Naive thymus-derived CD4-positive, alpha-beta T cell (primary cell): ENCODE measurements at places on chromosomes 12 and 14.

GRCh38 chr12:45745861-45746277, 16.4 kb downstream of the ARID2 start:
- no peak for DNase-seq

DNA sequence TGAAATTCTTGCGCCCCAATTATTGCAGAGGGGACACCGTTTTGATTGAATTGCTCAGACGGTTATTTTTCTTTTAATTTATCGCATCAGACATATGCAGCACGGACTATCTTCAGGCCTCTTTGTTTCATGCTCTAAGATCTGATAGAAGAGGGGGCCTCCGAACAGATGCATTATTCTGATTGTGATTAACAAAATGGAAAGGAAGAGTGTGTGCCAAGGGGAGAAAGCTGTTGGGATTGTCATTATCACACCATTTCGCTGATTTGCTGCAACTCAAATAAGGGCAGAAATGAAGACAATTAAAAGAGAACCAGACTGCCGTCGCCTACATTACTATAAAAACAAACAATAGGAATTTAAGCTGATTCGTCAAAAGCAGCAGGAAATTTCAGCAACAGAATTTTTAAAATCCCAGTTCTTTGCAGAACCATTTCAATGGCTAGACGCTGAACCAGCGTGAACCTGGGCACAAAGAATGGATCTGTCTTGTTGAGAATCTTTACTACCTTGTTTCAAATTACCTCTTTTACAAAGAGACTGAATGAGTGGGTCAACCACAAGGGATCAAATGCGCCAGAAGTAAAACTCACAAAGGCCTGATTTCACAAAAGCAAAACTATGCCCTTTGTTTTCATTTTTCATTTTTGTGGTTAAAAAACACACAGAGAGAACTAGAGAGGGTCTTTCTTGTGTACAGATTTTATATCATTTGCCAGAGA, 30.6 kb downstream of the TMEM132D start:
- no peak for DNase-seq

DNA sequence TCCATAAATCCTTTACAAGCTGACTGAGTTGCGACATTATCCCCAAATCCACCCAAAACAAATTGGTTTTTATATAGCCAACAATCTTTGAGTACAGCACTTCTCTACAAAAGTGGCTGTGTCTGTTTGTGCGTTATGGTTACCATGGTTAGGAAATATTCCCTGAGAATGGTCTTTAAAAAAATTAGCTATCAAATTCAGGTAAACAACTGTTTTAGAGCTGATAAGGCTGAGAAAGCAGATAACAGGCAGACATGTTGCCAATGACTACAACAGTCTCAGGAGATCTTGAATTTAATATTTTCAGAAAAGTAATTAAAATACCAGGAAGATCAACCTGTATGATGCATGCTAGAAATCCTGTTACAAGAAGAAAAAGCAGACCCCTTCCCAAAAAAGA, 248.0 kb downstream of the RASSF9 start:
- DNase-seq, result no peak

GRCh38 chr12:9960590-9960989, 10.6 kb upstream of the CLEC12A start:
- no peak for DNase-seq

GRCh38 chr12:109892165-109892715, 7.8 kb upstream of the TCHP start:
- DNase-seq, result no peak

DNA sequence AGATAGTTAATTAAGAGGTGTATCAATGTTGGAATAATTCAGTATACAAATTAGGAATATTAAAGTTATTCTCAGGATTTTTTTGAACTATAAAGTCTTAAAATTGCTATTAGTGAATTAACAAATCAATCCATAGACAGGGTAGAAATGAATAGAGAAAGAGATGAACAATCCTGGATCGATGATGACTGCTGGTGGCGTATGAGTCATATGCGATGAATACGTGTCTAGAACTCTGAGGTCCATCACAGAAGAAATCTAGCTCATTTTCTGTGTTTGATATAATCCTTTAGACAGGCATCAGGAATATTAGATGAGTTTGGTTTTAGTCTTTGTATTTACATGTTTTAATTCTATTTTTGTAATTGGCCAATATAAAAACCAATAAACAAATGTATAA, 85.4 kb upstream of the RTL1 start:
- no peak for DNase-seq

GRCh38 chr12:124861492-124861891, 2.2 kb downstream of the SCARB1 start:
- no peak for DNase-seq

DNA sequence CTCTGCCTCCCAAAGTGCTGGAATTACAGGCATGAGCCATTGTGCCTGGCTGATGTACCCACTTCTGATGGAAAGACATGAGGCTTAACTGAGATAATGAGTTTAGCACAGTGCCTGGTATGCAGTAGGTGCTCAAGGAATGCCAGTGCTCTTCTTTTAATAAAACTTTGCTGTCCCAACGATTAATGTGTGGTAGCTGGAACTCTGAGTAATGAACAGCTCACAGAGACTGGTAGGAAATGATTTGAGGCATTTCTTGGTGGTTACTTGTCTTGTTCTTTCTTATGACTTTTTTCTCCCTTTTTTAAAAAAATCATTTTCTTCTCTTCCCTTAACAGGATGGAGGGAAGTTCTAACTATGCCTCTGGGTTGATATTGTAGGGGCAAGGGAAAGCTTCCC, 235.7 kb upstream of the PWP1 start:
- DNase-seq, result no peak

DNA sequence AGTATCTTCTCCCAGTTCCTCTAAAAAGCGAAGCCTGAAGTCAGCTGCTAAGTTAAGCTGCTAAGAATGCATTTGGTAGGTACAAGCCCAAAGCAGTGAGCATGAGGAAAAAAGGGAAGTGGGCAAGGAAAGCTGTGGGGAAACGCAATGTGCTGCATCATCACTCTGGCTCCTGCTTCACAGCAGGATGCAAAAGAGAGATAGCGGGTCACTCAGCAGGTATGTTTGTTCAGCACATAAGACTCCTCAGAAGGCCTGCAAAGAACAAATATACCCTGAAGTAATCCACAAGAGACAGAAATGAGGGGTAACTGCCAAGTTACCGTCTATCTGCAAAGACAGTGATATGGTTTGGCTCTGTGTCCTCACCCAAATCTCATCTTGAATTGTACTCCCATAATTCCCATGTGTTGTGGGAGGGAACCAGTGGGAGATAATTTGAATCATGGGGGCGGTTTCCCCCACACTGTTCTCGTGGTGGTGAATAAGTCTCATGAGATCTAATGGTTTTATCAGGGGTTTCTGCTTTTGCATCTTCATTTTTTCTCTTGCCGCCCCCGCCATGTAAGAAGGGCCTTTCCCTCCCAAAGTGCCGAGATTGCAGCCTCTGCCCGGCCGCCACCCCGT, 127.4 kb upstream of the EGLN3 start:
- no peak for DNase-seq

DNA sequence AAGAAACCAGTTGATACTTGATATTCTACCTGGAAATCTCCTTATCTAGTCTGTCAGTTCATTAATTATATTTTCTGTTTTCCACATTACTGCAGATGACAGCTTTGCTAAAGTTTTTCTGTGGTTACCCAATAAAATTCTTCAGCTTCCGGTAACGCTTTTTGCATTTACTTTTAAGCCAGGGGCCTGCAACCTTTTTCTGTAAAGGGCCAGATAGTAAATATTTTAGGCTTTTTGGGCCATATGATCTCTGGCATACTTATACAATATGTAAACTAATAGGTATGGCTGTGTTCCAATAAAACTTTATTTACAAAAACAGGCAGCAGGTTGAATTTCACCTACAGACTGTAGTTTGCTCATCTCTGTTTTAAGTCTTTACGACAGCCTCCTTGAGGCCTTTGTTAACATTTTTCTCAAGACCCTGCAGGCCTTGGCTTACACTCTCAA, 48.3 kb downstream of the SPATS2 start:
- no peak for DNase-seq

- no peak for DNase-seq
Measured at GRCh38 chr14:56709201-56709600, 101.1 kb downstream of the OTX2 start.

GRCh38 chr14:38209572-38210557, 2.2 kb downstream of the SSTR1 start:
- no peak for DNase-seq

- no peak for DNase-seq
Measured at GRCh38 chr12:51185171-51185717, 12.3 kb upstream of the TFCP2 start.

- no peak for DNase-seq
Measured at GRCh38 chr14:29446971-29447370, 480.7 kb downstream of the PRKD1 start.

GRCh38 chr12:132021965-132022364, 72.2 kb downstream of the EP400 start:
- DNase-seq, result no peak
